GM12864 (cell line): ENCODE measurements at places on chromosomes 5 and 9.

DNA sequence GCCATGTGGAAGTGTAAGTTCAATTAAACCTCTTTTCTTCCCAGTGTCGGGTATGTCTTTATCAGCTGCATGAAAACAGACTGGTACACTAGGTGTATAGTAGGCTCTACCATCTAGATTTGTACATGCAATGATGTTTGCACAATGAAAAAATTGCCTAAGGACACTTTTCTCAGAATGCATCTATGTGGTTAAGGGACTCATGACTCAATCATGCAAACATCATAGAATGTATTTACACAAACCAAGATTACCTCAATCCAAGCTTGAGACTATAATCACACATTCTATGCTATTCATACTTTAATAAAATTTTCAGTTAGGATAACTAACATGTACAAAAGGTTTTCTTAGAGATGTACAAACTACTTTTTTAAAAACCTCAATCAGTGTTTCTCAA, 1164.5 kb downstream of the CDH12 start:
- DNase-seq, result no peak

GRCh38 chr5:9473624-9474023, 72.3 kb downstream of the SEMA5A start:
- DNase-seq, result no peak

GRCh38 chr9:29144476-29144875, 1571.2 kb upstream of the C9orf72 start:
- DNase-seq, result no peak

DNA sequence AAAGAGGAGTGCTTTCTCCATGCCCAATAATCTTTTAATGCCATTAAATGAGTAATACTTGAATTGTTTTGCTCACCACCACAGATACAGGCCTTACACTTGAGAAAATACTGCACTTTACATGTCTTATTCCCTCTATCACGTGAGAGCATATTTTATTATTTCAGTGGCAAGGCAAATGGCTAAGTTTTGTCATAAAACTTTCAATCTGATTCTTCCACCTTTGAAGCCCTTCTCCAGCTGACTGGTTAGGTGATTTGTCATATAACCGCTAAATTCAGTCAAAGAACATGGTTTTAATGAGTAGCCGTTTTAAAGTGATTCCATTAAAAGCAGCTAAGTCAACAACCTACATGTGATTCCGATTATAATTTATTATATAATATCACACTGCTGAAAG, 43.8 kb downstream of the FAT2 start:
- no peak for DNase-seq

GRCh38 chr5:139901986-139902385, 106.4 kb downstream of the PSD2 start:
- no peak for DNase-seq

GRCh38 chr9:112056996-112057395, 118.1 kb downstream of the SUSD1 start:
- no peak for DNase-seq

- no peak for DNase-seq
Measured at GRCh38 chr5:7348168-7348854, 47.6 kb upstream of the ADCY2 start.

GRCh38 chr5:80569961-80570786, at the start of gene ANKRD34B:
Gene ANKRD34B (minus strand): TSS chr5:80570280. CDS start chr5:80560019, 10,261 bp downstream.
- no peak for DNase-seq

DNA sequence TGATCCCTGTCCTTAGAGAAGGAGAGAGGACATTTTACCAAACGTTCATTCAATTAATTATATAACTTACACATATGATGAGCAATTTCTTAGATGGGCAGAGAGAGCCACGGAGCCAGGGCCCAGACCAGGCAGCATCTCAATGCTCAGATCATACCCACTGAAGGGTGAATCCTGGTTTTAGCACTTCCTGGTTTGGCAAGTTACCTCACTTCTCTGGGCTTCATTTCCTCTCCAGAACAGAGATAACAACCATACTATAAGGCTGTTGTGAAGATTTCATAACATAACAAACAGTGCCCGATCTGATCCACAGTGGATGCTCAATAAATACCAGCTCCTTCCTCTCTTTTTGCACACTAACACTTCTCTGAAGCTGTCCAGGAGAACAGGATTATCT, 271.1 kb downstream of the DENND1A start:
- DNase-seq, result no peak

DNA sequence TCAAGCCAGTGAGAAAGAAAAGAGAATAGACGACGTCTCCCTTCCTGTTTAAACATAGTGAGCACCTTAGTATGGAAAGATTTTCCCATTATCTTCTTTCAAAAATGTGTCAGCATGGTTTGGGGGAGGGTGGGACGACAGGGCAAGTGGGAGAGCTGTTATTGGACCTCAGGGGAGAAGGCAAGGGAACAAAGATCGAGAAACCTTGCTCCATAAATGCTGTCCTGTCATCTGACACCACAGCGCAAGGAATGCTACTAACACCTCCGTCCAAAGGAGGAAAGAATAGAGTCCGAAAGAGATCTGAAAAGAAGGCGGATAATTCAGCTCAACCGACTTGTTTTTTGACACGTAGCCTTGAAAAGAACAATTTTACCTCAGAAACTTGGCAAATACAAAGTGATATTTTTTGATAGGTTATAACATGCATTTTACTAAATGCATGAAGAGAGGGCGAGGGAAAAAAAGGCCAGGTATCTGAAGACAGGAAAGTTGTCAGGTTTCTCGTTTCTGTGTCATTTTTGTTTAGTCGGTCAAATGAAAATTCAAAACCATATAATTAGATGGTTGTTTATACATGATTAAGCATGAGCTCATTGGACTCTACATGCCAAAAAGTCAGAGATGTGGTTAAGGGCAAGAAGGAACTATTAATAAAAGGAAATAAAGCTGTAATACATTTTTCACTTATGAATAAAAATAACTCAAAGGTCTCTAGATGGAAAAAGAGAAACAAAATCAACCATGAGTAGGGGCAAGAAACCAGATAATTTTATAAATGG, 155.7 kb downstream of the GLIS3 start:
- no peak for DNase-seq

GRCh38 chr5:176596689-176597416, 13.1 kb downstream of the GPRIN1 start:
- DNase-seq, result no peak

DNA sequence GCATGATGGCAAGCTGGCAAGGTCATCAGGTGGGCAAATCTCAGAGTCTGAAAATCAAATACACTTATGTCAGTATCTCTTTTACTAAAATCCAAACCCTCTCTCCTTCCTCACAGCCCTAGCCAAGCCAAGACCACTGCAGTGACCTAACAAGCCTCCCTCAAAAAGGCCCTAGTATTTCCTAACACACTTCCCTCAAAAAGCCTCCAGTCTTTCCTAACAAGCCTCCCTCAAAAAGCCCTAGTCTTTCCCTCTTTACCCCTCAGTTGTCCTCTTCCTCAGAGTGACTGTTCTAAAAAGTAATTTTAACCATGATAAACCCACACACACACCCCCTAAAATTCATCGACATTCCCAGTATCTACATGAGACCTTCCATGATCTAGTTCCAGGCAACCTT, 140.0 kb downstream of the CDK5RAP2 start:
- DNase-seq, result no peak

- no peak for DNase-seq
Measured at GRCh38 chr5:54514841-54515432, 2.6 kb upstream of the SNX18 start.

DNA sequence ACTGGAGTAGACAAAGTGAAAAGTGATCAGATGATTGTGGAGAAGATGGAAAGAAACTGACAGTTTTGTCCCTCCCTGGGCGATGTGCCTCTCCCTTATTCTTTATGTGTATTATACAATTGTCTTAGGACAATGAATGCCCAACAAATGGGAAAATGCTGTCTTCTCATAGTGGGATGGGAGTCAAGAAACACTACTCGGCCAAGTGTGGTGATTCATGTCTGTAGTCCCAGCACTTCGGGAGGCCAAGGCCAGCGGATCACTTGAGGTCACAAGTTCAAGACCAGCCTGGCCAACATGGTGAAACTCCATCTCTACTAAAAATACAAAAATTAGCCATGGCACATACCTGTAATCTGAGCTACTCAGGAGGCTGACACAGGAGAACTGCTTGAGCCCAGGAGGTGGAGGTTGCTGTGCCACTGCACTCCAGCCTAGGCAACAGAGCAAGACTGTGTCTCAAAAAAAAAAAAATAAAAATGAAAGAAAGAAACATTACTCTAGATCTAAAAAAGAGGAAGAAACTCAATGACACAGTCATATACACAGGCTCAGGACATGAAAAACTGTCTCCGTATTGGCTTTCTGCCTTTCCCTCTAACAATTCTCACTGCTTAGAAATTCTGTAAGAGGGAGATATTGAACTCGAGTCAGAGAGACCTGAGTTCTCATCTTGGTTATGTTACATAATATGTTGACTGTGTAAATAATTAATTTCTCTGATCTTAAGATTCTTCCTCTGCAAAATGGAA, 67.9 kb upstream of the TARS1 start:
- no peak for DNase-seq

DNA sequence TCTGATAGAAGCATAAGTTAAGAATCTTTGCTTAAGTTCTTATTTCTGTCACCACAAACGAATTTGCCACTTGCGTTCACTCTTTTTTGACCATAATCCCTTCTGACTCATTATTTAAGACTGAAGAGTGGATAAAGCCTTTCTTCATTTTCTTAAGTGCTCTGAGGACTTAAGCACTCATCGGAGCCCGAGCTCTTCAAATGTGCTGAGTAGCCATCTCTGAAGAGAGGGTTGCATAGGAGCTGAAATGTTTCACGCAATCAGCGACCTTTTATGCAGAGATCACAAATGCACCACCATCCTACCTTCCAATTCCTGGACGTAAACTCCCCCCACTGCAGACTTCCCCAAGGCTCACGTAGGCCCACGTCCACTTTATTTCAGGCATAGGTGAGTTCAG, 699.2 kb downstream of the IRX1 start:
- DNase-seq, result no peak

- DNase-seq, result no peak
Measured at GRCh38 chr5:1294835-1295649, at the start of gene TERT. Gene TERT (minus strand): TSS chr5:1295068. CDS start chr5:1294989, 79 bp downstream.

- no peak for DNase-seq
Measured at GRCh38 chr9:19485193-19485592, 76.4 kb downstream of the ACER2 start.

GRCh38 chr5:22764736-22765135, 88.4 kb downstream of the CDH12 start:
- DNase-seq, result no peak

GRCh38 chr5:56677690-56678305, 137.6 kb upstream of the MAP3K1 start:
- no peak for DNase-seq

GRCh38 chr9:31336841-31337240, 1047.6 kb upstream of the ACO1 start:
- DNase-seq, result no peak

- no peak for DNase-seq
Measured at GRCh38 chr9:33467526-33467925, 6.2 kb downstream of the NOL6 start.

- no peak for DNase-seq
Measured at GRCh38 chr9:134136118-134136995, 475 bp downstream of the WDR5 start.

DNA sequence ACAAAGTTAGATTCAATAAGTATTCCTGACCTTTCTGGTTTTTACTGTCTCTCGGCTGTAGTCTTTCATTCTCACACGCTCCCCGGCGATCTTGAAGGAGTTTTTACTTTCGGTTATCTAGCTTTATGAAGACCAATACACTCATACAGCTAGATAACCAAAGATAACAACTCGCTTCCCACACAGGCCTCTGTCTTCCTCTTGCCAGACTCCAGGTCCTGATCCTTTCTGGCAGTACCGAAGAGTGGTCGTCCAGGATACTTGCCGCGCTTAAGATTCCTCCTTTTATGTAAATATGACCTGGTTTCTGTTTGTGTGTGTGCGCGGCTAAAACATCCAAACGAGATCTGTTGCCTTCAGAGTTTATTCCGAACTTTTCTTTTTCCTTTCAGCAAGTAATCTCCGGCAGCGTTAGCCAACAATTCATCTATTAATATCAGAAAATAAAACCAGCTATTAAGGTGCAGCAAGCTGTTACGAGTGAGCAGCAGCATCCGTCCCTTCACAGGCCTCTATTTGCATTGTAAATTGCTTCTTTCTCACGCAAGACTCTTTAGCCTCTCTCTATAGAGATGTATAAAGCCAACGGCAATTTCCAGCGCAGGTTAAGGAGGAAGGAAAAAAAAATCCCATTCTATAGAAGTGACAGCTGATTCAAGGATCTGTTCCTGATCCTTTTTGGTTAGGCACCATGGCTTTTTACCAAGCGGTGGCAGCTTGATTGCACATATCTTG, 216.1 kb downstream of the MEF2C start:
- DNase-seq, result no peak

DNA sequence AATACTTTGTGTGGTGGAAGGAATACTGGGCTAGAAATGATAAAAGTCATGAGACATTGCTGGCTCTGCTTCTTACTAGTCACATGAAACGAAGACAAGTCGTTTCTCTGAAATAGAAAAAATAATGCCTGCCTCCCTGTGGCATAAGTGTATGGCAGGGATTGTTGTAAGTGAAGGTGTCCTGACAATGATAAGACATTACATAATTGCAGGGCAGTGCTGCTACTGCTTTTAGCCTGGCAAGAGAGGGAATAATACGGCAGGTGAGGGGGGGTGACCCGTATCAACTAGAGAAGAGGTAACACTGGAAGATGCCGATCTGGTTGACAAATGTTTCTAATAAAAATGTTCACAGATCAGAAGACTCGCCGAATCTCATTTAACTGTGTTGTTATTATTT, 314.3 kb downstream of the KIAA0825 start:
- DNase-seq, result no peak
